ENCODE measurements at places on chromosomes 3 and 15.

GRCh38 chr3:136075218-136075808 lies 109.8 kb downstream of the PPP2R3A start:
- peak; percentile 43 for DNase-seq

- DNase-seq = no peak
Observed at GRCh38 chr3:131393868-131394267, 12.3 kb downstream of the NUDT16 start.

DNA sequence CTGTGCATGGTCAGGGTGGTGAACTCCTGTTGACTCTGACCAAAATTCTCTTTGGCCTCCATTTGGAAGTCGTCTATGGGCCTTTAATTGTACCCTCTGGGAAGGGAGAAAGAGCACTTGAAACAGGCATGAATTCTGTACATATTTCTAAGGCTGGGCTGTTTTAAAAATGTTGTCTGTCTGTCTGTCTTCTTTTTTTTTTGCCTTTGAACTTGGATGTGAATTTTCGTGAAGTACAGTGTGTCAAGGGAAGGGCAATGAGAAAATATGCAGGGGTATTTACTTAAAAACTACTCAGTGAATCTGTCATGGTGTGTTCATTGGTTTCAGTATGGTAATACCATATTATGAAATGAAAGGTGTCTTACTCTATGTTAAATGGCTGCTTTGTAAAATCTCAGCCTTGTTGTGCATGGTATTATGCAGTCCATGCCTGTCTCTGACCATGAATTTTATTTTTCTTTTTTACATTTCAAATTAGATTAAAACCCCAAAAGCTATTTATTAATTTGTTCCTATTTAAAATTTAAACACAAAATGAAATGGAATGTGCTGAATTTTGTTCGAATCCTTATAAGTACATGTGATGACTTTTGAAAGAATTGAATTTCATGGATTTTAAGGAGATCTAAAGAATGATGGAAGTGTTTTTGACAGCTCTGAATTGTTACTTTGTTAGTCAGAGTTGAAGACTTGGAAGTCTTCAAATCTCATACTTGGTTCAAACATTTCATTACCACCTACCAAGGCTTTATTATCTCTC lies 51.1 kb downstream of the RARB start:
- DNase-seq = no peak

- no peak for DNase-seq
Observed at GRCh38 chr3:188209740-188210139, 55.8 kb downstream of the LPP start.

DNA sequence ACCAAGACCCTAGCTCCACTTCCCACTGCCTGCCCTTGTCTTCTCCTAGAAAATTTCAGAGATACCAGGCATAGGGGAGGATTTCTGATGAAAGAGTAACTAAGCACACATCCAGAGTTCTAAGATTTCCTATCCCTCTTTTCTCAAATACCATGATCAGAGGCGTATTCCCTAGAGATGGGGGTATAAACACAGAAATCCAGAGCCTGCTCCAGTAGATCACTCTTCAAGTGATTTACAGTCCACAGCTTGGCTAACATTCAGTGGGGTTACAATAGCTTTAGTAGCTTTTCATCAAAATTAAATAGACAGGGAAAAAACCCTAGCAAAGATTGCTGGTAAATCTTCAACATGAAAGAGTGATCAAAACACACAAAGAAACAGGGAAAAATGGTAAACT lies 800.7 kb upstream of the GRM7 start:
- DNase-seq = no peak

GRCh38 chr3:136645915-136646314 lies 106.3 kb downstream of the STAG1 start:
- DNase-seq = no peak

GRCh38 chr3:74664606-74665005 lies 50.1 kb upstream of the CNTN3 start:
- DNase-seq = no peak

GRCh38 chr3:17949101-17949500 lies 206.7 kb upstream of the TBC1D5 start:
- DNase-seq = no peak

DNA sequence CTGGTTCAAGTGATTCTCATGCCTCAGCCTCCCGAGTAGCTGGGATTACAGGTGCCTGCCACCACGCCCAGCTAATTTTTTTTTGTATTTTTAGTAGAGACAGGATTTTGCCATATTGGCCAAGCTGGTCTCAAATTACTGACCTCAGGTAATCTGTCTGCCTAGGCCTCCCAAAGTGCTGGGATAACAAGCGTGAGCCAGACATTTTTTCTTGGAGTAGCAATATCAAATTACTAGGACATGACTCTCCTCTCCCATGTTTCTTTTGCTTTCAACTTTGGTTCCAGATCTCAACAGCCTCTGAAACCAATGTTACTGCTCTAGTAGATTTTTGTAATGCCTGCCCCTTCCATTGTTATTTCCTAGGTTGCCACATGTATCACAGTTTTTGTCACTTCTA lies 462.0 kb downstream of the GBE1 start:
- DNase-seq = no peak

DNA sequence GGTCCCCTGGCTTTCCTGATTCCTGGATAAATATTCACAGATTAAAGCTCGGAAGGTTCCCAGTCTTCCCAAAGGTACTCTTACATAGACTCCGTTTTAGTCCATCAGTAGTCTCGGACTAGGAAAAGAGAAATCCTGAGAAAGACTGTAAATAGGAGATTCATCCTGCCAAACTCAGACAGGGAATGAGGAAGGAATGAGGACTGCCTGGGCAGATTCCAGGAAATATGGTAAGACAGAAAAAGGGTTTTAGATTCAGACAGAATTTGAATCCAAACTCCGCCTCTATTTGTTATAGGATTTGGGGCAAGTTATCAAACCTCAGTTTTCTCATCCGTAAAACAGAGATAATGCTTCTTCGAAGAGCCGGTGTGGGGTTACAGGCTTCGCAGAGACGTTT lies 77.8 kb upstream of the VGLL4 start:
- DNase-seq = no peak

- no peak for DNase-seq
Observed at GRCh38 chr3:179450261-179450701, 989 bp downstream of the GNB4 start.

DNA sequence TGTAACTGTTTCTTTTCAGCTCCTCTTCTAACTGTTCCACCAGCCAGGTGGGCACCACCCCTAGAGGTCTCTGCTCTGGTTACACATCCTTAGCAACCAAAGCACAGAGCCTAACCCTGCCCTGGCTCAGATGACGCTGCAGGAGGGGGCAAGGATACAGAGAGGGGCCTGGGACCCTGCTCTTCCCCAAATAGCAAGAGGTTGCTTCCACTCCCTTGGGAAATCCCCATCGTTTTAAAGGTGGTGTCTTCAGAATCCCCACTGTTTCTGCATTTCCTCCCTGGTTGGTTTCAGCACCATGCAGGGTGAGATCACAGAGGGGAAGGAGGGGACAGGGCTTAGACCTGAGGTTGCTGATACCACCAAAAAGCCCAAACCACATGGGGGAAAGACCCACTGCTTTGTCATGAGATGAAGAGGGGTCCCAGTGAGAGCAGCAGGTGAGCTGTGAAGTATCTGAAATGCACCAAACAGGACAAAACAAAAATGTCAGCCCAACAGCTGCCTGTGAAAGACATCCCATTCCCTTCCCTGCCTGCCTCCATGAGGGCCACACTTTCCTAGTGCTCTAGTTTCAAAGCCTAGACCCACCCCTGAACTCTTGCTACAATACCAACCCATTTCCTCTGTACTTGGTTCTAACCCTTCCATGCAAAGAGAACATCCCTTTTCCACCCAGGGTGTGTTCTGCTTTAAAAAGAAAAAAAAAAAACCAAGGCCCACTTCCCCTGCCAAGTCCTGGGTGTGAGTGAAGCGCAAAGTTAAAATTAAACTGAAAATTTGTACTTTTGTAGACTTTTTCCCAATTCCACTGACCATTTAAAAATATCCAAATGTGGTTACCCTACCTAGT lies 29.0 kb downstream of the ANP32A start:
- DNase-seq = no peak

DNA sequence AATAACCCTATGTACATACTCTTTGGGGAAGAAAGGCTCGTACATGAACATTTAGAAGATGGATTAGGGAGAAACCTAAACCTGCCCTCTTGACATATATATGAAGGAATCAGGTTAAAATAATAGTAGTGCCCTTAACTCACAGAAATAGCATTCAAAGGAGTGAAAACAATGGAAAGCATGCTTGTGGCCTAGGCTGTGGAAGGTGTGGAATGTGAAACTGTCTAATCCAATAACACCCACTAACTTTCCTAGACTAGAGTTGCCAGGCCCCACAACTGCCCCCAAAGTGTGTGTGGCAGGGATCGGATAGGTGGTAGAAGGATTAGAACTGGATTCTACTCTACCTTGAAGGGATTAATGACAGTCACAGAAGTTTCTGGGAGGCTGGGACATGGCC lies 317.4 kb upstream of the LRRFIP2 start:
- DNase-seq = no peak

DNA sequence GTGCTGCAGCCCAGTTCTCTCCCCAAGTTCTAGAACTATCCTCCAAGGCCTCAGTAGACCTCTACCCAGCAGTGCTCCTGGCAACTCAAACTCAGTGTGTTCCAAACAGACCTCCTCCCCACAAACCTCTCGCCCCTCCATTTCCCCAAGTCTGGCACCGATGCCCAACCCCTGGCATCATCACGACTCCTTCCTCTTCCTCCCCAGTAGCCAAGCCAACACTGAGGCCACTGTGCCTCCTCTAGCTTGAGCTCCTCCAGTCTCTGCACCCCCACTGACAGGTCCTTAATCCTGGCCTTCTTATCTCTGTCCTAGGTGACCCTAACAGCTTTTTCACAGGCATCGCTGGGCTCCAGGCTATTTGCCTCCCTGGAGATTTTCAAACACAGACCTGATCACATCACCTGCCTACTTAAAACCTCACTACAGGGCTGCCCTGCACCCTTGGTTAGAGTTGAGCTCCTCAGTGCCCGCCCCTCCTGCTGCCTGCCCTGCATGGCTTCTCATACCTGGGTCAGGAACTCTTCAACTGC lies 6.8 kb downstream of the ARPIN start:
- no peak for DNase-seq

DNA sequence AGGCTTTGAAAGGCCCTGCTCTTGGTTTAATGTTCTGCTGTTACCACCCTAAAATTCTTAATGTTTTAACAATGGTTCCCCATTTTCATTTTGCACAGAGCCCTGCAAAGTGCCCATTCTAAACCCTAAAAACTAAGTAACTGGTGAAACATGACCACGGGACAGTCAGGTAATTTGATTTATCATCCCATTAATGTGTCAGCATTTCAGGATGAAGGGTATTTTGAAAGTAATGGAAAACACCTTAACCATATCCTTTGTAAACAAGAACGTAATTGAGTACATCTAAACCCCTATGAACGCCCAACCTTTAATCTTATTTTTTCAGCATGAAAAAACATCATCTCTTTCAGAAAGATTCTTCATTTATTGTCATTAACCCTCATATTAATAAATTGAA lies 164.9 kb upstream of the IL12A start:
- DNase-seq = no peak

DNA sequence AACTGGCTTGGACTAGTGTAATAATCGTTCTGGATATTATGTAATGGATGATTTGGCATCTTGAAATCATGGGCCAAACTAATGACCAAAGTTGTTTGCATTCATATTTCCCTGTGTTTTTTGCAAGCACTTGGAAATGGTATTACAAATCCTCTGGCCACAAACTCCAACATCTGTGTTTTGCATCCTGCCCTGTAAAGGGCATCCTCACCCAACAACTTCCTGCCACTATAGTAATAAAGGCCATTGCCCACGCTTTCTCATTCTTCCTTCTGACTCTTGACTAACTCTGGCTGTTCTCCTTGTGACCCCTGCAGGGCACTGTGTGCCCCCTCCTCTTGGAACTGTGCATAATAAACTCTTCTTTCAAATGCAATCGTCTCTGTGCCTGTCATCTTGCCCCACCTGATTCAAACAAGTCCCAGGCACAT lies 25.4 kb upstream of the PSMD6 start:
- no peak for DNase-seq

DNA sequence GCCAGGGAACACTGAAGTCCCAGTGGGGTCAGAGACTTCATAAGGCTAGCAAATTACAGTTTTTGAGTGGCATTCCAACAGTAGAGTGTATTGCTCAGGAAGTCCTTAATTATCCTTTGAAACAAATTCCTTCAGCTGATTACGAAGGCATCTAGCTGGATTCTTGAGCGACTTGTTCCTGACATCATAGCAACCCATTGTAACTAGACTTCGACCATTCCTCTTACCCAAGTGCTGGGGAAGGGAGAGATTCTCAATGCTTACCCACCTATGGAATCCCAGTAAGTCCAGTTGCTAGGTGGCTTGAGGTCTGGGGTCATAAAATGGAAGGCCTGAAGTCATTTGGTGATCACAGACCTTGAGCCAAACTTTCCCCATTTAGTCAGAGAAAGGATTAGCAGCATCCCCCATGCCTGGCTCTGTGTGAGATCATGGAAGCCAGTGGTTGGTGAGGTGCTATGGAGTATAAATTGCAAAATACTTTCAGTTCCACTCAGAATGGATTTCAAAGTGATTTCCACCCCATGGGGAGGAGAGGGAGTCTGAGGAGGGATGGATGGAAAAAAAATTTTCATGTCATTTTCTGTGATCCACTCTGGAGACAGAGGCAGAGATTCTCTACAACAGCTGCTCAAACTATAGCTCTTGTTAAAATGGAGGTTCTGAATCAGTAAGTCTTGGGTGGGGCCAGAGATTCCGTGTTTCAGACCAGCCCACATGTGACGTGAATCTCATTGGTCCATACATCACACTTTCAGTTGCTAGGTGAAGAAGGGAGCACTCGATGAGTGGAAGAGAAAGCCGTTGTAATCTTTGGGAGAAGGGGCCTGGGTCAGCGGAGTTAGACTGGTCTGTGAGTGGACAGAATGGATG lies 45.7 kb downstream of the CD86 start:
- DNase-seq = no peak

- DNase-seq = no peak
Observed at GRCh38 chr15:98039596-98039995, 79.1 kb downstream of the ARRDC4 start.

GRCh38 chr15:23538648-23539047 lies 26.8 kb upstream of the MKRN3 start:
- DNase-seq = no peak

DNA sequence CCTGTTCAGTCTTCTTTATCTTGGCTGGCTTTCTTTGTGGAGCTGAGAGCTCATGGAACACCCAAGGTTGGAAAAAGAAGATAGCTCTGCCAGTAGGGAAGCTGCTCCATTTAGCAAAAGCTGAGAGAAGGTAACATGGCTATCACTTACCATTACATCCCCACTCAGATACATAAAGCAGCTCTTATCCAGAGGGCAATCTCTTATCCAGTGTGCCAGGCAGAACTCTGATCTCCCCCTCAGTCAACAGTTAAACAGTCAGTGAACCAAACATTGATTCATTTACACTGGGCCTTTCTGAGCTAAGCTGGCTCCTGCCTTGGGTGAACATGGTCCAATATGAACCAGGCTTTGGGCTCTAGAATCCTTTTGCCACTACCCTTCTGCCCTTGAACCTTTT lies 624.2 kb downstream of the NTRK3 start:
- DNase-seq = no peak

All from left renal pelvis (tissue), 4 donors.